ENCODE measurements at places on chromosomes 1 and 21.

DNA sequence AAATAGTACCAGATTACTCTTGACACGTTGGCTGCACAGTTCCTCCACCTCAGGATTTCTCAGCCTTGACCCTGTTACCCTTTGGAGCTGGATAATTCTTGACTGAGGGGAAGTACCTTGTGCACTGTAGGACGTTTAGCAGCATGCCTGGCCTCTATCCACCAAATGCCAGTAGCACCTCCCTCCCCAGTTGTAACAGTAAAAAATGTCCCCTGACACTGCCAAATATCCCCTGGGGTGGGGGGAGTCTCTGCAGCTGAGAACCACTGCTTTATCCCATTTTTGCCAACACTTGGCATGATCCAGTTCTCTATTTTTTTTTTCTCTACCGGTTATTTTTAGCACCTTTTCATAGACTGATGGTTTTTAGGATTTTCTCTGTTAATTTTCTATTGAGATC is 34.0 kb downstream of the C1orf198 start:
- DNase-seq = no peak

DNA sequence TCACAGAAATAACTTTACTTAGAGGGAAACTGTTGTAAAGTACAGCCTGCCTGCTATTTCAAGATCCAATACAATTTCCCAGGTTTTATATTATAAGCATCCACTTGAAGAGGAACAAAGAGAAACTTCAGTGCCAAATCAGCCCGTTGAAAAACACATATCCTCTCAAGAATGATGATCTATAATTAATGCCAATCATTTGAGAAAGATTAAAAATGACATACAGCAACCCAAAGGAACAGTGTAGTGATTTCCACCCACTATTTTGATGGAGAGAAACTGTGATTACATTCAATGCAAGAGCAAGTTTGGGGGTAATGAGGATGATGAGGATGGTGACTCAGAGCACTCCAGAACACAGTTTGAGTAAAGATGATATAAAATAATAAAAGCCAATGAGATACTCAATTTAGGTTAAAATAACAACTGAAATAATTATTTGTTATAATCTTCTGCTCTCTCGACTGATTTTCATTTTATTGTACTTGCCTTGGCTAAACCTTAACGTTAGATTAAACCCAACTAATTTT is 715.5 kb downstream of the NCAM2 start:
- DNase-seq = no peak

- DNase-seq = no peak
Observed at GRCh38 chr1:85496941-85497582, 32.1 kb upstream of the DDAH1 start.

GRCh38 chr1:153192697-153193096 is 10.5 kb upstream of the LELP1 start:
- DNase-seq = no peak

GRCh38 chr1:176903474-176903873 is 261.0 kb downstream of the ASTN1 start:
- no peak for DNase-seq

DNA sequence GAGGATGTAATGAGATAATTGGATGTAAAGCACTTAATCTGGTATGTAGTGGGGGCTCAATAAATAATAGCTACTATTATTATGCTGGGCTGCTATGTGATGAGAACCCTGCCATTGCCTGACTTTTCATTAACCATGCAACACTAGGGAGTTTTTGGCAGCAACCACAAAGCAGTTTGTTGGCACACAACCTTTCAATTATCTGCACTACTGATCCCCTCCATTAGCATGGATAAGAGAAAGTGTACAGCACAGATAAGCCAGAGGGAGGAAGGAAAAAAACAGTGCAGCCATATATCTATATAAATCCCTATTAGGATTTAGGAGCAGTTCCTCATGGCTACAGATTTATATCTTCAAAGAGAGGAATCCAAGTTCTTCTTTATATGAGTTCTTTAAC is 498.5 kb downstream of the NUF2 start:
- no peak for DNase-seq

DNA sequence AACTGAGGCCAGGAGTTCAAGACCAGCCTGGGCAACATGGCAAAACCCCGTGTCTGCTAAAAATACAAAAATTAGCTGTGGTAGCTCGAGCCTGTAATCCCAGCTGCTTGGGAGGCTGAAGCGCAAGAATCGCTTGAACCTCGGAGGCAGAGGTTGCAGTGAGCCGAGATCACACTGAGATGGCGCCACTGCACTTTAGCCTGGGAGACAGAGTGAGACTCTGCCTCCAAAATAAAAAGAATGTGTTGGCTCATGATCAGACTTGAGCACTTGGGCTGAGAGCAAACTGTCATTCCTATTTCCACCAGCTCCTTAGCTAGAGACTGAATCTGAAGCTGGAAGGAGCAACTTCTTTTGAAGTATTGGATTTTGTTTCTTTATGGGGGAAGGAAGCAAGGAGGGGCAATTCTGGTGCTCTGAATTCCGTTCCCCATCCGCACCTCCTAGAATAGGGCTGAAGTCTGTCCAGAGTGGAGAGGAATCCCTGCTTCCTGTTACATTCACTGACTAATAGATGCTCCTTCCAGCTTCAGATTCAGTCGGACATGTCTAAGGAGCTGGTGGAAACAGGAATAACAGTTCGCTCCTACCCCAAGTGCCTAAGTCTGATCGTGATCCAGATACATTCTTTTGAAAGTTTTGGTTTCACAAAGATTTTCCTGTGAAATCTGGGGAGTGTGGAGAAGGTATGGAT is 3.8 kb downstream of the ZNF672 start:
- DNase-seq = peak; percentile 50

DNA sequence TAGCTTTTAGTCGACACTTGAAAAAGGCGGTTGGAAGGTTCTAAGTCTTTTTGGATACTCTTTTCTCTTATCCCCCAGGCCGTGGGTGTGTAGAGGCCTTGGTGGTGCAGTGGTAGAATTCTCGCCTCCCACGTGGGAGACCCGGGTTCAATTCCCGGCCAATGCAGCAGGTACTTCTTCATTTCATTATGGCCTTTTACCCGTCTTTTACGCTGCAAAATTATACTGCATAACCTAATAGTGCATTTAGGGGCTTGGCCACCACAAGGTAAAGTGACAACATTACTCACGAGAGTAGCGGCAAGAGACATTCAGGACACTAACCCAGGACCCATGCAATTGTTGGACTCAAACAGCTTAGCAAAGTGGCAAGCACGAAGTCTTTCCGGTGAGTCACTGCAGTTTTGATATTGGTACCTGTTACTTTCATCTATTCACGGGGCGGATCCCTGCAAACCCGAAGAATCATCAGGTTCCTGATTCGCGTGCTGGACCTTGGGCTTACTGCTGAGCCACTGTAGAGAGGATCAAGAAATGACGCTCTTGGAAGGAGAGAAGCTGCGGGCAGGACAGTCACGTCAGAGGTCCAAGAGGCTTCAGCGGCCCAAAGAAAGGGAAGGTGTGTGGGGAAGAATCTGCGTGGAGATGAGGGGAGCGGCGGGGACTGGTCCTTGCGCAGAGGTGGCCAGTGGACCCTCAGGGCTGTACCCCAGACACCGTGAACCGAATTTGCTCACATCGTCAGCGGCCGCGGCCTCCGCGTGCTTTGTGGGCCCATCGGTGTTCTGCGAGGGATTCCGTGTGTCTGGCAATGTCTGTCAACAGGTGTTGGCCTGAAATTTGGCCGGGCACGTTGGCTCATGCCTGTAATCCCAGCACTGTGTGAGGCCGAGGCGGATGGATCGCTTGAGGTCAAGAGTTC is 12.9 kb upstream of the RNU1-4 start:
- peak; percentile 14 for DNase-seq

- DNase-seq = no peak
Observed at GRCh38 chr1:210758761-210759160, 375.2 kb downstream of the KCNH1 start.

GRCh38 chr21:36027347-36027746 is 33.0 kb downstream of the SETD4 start:
- peak; percentile 49 for DNase-seq

GRCh38 chr1:3858231-3858981 is 1.1 kb downstream of the DFFB start:
- peak; percentile 66 for DNase-seq

Measured in hepatic stellate cell (primary cell).